ENCODE measurements at places on chromosomes 16 and 17.

DNA sequence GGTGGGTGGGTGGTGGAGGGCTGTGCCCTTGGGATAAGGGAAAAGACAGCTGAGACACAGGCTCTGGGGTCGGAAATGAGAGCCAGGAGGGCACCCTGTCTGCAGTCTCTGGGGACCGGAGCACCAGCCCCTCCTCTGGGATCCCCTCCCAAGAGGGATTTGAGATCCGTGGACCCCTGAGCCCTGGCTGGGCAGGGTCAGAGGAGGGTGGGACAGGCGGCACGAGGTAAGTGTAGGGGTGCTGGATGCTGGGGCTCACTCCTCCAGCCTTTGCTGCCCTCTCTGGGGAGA, 425 bp downstream of the SGSH start:
- no peak for DNase-seq

GRCh38 chr17:12567077-12568053, 98.3 kb upstream of the MYOCD start:
- DNase-seq = no peak

DNA sequence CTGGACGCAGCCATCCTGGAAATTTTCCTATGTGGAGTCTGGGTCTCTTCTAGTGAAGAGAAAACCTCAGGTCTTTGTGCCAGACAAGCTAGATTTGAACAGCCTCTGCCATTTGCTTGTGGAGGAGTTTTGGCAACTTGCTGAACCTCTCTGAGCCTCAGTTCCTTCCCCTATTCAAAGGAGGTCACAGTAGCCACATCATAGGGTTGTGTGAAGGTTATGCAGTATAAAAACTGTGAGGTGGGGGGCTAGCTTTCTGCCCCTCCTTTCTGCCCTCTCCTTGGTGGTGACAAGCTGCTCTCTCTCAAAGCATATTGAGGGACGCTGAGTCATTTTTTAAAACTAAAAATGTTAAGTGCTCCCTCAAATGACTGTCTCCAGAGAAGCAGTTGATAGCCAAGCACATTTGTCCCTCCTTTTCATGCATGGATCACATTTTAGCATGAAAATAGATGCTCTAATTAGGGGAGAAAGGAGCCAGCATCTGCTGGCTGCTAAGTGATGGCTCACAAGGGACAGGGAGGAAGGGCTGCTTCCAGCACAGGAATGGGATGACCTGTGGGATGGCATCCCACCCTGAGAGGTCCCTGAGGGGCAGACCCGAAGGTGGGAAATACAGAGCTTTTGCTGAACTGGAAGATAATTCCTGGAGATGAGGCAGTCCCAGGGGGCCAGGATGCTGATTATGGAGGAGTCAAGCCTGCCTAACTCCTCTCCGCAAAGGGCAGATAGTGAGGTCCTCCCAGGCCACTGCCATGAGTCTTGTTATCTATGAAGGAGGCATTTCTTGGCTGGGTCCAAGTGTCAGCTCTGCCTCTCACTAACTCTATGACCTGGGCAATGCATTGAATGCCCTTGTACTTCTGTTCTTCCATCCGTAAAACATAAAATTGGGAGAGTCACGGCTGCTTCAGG, 218.8 kb downstream of the RAB11FIP4 start:
- no peak for DNase-seq

DNA sequence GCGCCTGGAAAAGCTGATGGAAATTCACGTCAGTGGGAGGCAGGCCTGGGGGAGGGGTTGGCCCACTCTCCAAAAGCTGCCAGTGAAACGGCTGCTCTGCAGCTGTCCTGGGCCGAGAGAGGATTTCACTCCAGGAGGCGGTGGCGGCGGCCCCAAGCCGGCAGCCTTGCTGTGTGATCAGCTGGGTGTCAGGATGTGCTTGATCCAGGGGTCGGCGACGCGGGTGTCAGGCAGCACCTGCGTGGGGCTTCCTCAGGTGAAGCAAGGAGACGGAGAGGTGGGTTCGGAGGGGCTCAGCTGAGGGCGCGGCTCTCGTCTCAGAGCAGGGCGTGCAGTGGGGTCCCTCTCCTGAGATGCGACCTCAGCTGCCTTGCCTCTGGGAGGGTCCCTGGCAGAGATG, 7.0 kb downstream of the CBFA2T3 start:
- no peak for DNase-seq

- no peak for DNase-seq
These were observed 2.9 kb downstream of the IL34 start for GRCh38 chr16:70649300-70649699.

DNA sequence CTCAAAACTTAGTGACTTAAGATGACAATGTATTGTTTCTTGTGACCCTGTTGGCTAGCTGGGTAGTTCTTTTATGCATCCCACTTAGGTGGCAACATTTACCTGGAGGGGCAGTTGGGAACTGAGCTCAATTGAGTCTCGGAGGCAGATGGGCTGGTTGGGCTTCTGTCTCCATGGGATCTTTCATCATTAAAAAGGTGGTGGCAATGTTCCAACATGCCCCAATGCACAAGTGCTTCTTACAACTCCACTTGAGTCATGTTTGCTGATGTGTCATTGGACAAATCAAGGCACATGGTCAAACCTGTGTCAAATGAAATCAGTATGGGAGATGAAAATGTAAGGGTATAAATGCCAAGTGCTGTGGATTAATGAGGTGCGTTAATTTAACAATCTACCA, 11.7 kb upstream of the HS3ST3B1 start:
- DNase-seq = no peak

DNA sequence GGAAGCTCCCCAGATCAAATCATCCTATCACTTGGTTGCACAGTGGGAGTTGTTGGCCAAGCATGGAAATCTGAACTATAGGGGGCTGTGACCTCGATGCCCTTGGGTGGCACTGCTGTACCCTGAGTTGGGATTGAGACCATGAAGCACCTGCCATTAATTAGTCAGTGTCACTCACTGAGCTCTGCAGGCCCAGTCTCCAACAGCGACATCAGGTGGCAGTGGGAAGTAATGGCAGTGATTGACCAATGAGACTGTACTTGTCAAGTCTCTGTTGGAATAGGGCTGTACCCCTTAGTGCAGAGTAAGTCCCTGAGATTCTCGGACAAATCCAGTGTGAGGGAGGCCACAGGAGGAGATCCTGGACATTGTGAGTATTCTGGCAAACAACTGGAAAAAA, 118.0 kb upstream of the RPL38 start:
- DNase-seq = no peak

DNA sequence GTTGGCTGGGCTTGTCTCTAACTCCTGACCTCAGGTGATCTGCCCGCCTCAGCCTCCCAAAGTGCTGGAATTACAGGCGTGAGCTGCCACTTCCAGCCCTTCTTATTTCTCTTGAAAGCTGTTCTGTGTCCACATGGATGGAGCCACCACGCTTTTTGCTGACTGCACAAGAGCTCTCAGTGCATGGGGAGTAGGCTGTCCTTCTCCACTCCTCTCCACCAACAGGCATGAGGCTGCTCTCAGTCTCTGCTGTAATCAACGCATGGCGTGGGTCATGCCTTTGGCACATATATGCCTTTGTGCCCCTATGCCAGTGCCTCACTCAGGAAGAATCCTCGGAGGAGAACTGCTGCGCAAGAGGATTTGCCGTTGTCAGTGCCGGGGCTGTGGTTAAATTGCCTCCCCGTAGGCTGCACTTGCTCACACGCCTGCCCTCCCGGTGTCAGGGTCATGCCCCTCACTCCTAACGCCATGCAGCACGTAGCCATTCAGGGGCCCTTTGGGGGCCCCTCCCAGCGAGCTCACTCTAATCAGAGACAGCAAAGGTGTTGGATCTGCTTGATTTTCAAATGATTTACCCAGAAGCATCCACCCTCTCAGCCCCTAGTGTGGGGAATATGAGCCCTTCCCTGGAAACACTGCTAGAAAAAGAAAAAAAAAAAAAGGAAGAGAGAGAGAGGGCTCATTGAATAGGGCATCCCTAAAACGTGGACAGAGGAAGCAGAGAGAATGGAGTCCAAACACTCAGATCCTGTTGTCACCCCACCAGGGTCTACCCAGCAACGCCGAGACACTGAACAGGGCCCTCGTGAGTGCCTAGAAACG, 47.5 kb upstream of the ZCCHC14 start:
- DNase-seq = no peak

DNA sequence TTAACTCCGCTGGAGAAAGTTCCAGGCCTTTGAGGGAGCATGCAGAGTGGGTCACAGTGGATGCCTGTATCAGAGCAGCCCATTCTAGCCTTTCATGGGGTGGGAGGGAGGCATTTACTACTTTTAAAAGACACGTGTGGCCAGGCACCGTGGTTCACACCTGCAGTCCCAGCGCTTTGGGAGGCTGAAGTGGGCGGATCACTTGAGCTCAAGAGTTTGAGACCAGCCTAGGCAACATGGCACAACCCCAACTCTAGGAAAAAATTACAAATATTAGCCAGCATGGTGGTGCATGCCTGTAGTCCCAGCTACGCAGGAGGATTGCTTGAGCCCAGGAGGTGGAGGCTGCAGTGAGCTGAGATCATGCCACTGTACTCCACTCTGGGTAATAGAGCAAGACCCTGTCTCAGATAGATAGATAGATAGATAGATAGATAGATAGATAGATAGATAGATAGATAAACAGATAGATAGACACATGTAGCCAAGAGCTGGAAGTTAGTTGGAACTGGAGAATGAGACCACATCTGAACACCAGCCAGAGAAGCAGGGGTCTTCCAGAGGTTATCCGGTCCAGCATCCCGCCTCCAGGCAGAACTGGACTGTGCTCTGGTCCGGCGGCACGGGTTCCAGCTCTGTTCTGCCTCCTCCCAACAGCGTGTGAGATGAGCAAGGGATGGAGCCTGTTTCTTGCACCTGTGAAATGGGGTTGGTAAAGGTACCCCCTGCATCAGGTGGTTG, 3.6 kb downstream of the ADCY7 start:
- DNase-seq = no peak

DNA sequence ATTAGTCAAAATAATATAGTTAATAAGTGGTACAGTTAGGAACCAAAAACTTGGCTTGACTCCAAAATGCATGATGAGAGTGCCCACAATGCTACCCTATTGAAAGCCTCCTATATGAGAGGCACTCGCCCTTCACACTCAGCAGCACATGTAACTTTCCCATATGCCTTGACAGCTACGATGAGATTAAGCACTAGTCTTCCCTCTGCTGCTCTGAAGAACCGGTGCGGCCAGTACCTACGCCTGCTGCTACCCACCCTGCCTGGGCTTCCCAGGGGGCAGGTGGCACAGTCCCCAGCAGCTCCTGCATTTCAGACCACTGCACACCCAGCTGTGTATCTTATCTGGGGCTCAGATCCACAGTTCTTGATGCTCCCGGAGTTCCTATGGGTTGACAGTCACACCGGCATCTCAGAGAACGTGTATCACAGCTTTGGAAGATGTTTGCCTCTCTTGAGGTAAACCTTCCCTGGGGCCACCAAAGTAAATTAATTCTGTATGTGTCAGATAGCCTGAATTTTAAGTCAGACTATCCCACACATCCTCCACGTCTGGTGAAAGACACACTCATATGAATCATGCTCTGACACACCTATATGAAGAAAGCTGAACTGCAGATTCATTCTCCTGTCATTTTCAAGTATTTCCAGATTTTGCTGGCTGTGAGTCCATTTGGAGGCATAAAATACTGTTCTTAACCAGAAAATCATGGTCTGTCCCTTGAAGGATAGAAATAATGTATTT, 77.8 kb downstream of the MYH10 start:
- DNase-seq = no peak

All from stimulated activated CD8-positive, alpha-beta memory T cell treated with anti-CD3 and anti-CD28 coated beads, Interleukin-12 subunit alpha, Interleukin-12 subunit beta, amount 100 ng/mL, for 1 hour (primary cell).